ENCODE measurements at places on chromosomes 4 and X. TPM values are rescaled to one million over a fixed set of nuclear protein-coding genes. Genes with fewer than 3 reads are reported as not detected.

ITM2A gene
- 9.8 TPM for total RNA-seq

DNA sequence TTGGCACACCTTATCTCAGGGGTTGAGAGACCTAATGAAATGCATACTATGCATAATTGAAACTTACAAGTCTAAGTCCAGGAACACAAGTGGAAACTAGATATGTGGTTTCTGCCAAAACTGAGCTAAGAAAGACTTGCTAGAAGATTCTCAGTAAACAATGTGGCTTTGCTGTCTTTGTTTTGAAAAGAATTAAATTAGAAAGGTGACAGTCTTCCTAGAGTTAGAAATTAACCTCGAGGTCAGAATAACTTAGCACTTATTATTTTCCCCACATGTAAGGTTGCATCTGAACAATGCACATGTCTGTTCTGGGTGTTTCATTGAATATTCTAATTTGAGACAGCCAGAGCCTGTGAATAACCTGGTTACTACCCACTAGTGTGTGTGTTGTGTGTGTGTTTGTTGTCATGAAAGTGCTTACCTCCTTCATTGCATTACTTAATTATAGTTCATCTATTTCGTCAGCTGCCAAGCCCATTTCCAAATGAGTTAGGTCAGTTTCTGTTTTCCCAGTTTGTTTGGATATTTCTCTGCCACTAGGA lies 1.5 kb downstream of the EREG start:
- H3K27me3 ChIP-seq, result no peaks in the 10 kb centered on the region
- no peaks in the 10 kb centered on the region for H3K36me3 ChIP-seq
- no peak overlapping the region for H3K4me3 ChIP-seq
- no peaks in the 10 kb centered on the region for H3K4me1 ChIP-seq
- H3K27ac ChIP-seq, result no peak overlapping the region
- no peak for DNase-seq

IL3RA gene
- 1.7 TPM for total RNA-seq

GRCh38 chr4:123755655-123756054 lies 359.1 kb downstream of the SPRY1 start:
- H3K27ac ChIP-seq, result no peak overlapping the region
- no peaks in the 10 kb centered on the region for H3K36me3 ChIP-seq
- no peak overlapping the region for H3K4me3 ChIP-seq
- no peaks in the 10 kb centered on the region for H3K27me3 ChIP-seq
- no peak for DNase-seq

DNA sequence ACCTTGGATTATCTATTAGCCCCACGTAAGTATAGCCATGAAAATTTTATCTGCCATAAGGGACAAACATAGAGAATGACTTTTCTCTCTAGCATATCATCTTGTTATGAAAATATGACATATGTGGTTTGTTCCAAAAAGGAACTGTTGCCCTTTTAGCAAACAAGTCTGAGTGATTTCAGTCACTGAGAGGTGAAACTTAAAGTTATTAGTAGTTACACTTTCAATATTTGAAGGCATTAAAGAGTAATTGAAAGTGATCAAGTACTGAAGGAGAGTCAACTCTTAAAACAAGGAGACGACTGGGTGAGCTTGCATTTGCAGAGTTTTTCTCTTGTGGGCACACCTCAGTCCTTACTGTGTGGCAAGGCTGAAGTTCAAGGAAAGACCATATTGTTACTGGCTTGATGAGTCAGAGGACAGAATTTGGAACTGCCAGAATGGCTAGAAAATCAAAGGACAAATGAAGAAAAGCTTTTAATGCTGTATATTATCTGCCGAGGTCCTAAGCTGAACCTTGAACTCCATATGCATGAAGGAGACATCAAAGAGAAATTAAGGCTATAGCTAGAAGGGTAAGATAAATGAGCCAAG lies 205.1 kb upstream of the EMCN start:
- H3K4me1 ChIP-seq, result no peaks in the 10 kb centered on the region
- H3K36me3 ChIP-seq, result no peaks in the 10 kb centered on the region
- no peak overlapping the region for H3K4me3 ChIP-seq
- H3K27me3 ChIP-seq, result no peaks in the 10 kb centered on the region

DNA sequence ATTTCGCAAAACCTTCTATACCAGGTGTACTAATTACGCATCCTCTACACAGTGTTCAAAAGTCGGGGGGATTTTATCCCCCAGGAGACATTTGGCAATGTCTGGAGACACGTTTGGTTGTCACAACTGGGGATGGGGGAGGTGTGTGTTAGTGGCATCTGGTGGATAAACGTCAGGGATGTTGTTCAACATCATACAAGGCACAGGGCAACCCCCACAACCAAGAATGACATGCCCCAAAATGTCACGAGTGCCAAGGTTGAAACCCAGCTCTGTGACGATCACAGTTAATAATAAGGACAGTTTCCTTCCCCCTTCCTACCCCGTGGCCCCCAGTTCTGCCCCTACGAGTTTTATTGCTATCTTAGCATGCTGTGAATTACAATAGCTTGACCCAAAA lies 15.9 kb upstream of the SEL1L3 start:
- H3K27me3 ChIP-seq, result no peaks in the 10 kb centered on the region
- no peak overlapping the region for H3K4me3 ChIP-seq
- H3K27ac ChIP-seq, result no peak overlapping the region
- peak; percentile 69 for DNase-seq

- no peak overlapping the region for H3K27ac ChIP-seq
- no peaks in the 10 kb centered on the region for H3K36me3 ChIP-seq
- H3K4me1 ChIP-seq, result no peaks in the 10 kb centered on the region
- no peaks in the 10 kb centered on the region for H3K27me3 ChIP-seq
These were observed 106.4 kb downstream of the SH3BGRL start for GRCh38 chrX:81308086-81308829.

PCDH18 gene
- 6.3 TPM for total RNA-seq

HTN3 gene
- total RNA-seq, result not detected

DNA sequence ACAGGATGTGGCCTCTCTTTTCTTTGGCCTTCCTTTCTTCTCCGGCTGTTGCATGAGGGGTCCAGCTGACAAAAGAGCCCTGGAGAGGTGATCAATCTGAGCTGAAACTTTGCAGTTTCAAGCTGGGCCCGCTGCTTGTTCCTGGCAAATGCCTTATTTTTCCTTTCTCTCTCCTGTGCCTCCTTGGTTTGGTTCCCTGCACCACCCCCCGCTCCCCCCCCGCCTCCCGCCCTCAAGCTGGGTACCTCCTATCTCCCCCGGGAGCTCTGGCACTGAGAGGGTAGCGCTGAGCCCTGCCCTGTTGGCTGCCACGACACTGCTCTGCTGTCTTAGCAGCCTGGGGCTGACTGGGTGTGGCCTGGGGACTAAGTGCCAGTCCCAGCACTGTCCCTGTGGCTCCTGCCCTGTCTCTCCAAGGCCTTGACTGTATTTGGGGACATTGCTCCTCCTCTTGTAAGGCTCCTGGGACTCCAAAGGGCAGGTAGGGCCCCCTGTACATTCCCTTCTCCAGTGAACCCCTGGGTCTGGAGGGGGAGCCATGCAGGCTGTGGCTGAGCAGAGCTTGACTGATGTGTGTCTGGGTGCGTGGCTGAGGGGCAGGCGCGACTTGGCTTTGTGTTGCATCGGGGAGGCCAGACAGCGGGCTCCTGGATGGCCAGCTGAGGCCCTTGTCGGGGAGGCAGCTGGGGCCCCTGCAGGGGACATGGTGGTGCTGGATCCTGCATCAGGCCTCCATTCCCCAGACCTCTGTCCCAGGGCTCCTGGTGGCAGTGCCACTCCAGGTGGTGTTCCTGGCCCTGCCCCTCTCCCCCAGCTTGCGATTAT lies 1.1 kb downstream of the PLXNA3 start:
- no peak overlapping the region for H3K27ac ChIP-seq
- no peaks in the 10 kb centered on the region for H3K27me3 ChIP-seq

DNA sequence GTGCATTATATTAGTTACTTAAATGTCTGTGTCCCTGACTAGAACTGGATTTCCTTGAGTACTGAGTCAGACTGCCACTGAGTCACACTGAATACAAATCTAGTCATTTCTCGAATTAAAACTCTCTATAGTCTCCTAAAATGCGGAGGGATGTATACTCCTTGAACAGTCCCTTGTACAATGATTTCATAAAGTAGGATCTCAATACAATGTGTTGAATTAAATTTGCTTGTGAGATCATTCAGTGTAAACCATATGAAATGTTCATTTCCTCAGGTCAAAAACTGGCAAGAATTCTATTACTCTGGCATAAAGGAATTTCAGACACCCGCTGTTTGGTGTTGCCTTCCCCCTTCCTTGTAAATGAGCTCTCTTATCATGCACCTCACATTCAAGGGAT lies 17.5 kb upstream of the FAM241A start:
- H3K4me3 ChIP-seq, result no peak overlapping the region
- no peaks in the 10 kb centered on the region for H3K36me3 ChIP-seq
- no peaks in the 10 kb centered on the region for H3K27me3 ChIP-seq

GRCh38 chr4:26510334-26510964 lies 20.2 kb upstream of the CCKAR start:
- H3K27me3 ChIP-seq, result no peaks in the 10 kb centered on the region
- no peak for DNase-seq
- no peak overlapping the region for H3K4me3 ChIP-seq
- no peak overlapping the region for H3K27ac ChIP-seq
- H3K4me1 ChIP-seq, result no peaks in the 10 kb centered on the region
- H3K36me3 ChIP-seq, result no peaks in the 10 kb centered on the region

GRCh38 chr4:82687531-82687930 lies 111.1 kb downstream of the SCD5 start:
- no peaks in the 10 kb centered on the region for H3K4me1 ChIP-seq
- H3K36me3 ChIP-seq, result no peaks in the 10 kb centered on the region
- no peak overlapping the region for H3K27ac ChIP-seq
- H3K27me3 ChIP-seq, result no peaks in the 10 kb centered on the region
- DNase-seq, result no peak

GRCh38 chr4:825971-826330 lies at the start of gene CPLX1:
TSS of gene CPLX1 (minus strand) at chr4:826129. CDS start at chr4:824522, 1,607 bp downstream.
- DNase-seq, result peak; percentile 46
- H3K27ac ChIP-seq, result no peak within 1 kb of the TSS
- H3K36me3 ChIP-seq, result no peaks in the 10 kb centered on the region
- peaks cover 12% of the 10 kb centered on the region for H3K4me1 ChIP-seq
- peak within 1 kb of the TSS; percentile 55 for H3K4me3 ChIP-seq

DNA sequence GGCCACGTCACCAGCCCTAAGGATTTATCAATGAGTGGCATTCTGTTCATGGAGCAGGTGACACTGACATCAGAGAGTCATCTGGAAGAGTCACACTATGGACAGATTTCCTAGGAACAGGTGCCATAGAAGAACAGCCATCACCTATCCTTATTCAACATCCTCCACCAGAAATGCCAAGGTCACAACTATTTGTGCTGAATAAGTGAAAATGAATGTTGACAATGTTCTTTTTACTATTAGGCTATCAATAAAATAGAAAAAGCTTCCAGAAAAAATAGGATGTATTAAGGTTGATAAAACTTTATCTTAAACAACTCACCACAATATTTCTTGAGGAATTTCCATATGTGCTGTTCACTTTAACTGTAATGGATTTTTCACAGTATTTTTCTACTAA lies 62.9 kb downstream of the HAUS3 start:
- no peaks in the 10 kb centered on the region for H3K4me1 ChIP-seq
- no peak overlapping the region for H3K27ac ChIP-seq
- no peak for DNase-seq
- H3K27me3 ChIP-seq, result no peaks in the 10 kb centered on the region
- H3K4me3 ChIP-seq, result no peak overlapping the region

BMX gene
- total RNA-seq, result 2.5 TPM

DNA sequence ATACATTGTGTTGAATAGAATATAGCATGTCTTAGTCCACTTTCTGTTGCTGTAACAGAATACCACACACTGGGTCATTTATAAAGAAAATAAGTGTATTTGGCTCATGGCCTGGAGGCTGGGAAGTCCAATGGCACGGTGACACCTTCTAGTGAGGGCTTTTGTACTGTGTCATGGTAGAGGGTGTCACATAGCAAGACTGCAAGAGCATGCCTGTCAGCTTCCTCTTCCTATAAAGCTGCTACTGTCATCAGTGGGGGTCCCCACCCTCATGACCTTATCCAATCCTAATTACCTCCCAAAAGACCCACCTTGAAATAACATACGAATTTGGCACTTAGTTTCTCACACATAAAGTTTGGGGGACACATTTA lies 193.2 kb downstream of the PTTG2 start:
- no peaks in the 10 kb centered on the region for H3K36me3 ChIP-seq
- H3K27ac ChIP-seq, result no peak overlapping the region
- no peak for DNase-seq

SLC25A6 gene
- 361 TPM for total RNA-seq

DNA sequence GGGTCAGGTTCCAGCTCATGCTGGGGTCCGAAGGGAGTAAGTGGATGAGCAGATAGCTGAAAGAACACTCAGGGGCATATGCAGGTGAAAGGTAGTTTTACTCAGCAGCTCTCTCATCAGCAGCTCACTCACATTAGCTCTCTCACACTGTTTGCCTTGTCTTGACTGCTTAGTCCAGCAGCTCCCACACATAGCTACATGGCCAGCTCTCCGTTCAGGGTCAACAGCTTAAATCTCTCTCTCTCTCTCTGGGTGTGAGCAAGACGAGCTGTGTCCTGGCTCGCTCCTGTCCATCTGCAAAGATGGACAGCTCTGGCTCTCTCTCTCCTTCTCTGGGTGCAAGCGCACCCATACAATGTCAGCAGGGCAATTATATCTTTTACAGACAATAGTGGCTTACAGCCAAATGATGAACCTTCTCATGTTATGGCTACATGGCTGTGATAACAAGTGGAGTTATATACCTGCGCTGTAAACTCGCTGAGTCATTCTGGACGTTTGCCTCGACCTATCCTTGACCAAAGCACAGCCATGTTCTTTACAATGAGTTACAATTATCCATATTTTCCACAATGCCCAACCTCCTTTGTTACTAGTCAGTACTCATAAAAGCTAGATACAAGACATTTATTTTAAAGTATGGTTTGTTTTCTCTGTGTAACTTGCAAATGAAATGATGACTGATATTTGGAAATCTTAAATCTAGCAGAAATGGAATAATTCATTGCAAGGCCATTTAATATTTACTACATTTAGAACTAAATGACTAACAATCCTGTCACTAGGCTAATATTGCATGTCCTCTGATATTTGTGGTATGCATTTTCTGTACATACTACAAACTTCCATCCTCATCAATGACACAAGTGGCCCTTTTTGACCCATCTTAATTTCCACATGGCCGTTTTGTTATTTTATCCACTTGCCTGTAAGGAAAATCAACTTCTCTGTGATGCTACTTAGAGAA lies 9.3 kb downstream of the PAPSS1 start:
- no peak overlapping the region for H3K27ac ChIP-seq
- H3K4me1 ChIP-seq, result no peaks in the 10 kb centered on the region
- no peaks in the 10 kb centered on the region for H3K36me3 ChIP-seq

DNA sequence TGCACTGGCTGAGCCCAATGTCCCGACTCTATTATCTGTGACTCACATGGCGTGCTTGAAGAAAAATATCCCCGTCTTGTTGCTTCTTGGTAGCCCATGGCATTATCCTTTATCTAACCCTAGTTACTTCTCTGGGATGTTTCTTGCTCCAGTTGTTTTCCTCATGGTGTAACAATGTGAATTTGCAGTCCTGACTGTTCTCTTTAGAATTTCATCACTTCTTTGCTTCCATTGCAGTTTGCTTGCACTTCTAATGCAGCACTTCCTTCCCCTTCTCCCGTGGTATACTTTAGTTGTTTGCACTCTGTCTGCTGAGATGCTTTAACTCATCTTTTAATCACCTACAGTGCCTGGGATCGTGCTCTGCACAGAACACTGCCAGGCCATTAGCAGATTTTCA lies 126.9 kb downstream of the MAML3 start:
- H3K4me1 ChIP-seq, result no peaks in the 10 kb centered on the region
- no peak overlapping the region for H3K4me3 ChIP-seq
- H3K36me3 ChIP-seq, result no peaks in the 10 kb centered on the region
- H3K27ac ChIP-seq, result no peak overlapping the region
- H3K27me3 ChIP-seq, result no peaks in the 10 kb centered on the region

- H3K27me3 ChIP-seq, result no peaks in the 10 kb centered on the region
- no peak overlapping the region for H3K4me3 ChIP-seq
- DNase-seq, result no peak
- H3K27ac ChIP-seq, result no peak overlapping the region
- no peaks in the 10 kb centered on the region for H3K36me3 ChIP-seq
These were observed 54.1 kb upstream of the CDKN2AIP start for GRCh38 chr4:183390374-183390773.
